ENCODE measurements at places on chromosomes 7 and 10.

- DNase-seq: no peak
These were observed 11.1 kb upstream of the CRTAC1 start for GRCh38 chr10:98041352-98042043.

DNA sequence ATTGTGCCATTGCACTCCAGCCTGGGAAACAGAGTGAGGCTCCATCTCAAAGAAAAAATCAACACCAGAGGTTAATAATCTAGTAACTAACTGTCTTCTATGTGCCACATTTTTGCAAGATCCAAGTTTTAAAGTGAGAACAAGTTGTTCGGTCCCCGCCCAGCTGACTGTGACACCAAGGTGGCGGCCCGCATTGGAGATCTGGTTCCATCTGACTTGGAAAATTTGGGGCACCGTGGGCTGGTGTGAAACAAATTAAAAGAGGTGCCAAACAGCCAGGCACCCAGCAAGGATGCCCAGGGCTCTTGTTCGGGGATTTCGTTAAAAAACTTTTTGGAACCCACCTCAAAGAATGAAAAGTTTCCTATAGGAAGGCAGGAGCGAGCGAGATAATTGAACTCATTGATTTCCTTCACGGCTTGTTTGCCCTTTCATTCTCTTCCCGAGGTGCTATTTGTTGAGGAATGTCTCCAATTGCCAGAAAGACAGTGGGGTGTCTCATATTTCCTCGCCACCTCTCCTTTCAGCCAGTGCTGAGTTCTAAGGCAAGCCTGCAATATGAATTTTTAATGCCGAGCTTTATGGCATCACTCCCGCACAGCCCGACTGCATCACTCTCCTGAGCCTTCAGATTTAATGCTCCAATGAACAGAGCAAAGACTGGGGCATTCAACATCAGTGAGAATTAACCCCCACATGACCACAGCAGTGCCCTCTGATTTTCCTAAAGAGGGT lies 156.9 kb upstream of the SH2B2 start:
- DNase-seq: no peak

DNA sequence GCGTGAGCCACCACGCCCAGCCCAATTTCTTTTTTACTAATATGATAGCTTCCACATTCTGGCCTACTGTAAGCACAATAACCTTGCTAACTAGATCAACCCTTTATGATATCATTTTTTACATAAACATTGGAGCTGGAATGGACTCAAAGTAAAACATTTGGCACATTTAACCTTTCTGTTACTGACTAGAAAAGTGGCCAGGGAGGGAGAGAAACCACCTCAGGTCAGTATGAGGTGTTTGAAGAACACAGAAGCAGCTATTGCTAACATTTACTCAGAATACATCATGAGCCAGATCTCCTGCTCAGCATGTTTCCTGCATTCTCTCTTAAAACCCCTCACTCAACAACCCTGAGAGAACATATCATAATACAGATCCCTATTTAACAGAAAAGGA lies 27.3 kb downstream of the SGMS1 start:
- DNase-seq: no peak

DNA sequence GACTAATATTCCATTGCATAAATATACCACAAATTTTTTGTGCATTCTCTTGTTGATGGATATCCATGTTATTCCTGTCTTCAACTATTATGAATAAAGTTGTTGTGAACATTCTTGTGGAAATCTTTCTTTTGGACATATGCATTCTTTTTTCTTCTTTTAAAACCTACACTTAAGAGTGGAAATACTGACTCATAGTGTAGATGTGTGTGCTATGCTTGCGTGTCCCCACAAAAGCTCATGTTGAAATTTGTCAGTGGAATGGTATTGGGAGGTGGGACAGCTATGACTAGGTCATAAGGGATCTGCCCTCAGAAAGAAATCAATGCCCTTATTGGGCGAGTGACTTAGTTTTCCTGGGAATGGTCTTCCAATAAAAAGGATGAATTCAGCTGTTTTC lies 203.6 kb upstream of the PRSS58 start:
- no peak for DNase-seq

GRCh38 chr7:78265486-78265885 lies 466.9 kb downstream of the PHTF2 start:
- DNase-seq: no peak

DNA sequence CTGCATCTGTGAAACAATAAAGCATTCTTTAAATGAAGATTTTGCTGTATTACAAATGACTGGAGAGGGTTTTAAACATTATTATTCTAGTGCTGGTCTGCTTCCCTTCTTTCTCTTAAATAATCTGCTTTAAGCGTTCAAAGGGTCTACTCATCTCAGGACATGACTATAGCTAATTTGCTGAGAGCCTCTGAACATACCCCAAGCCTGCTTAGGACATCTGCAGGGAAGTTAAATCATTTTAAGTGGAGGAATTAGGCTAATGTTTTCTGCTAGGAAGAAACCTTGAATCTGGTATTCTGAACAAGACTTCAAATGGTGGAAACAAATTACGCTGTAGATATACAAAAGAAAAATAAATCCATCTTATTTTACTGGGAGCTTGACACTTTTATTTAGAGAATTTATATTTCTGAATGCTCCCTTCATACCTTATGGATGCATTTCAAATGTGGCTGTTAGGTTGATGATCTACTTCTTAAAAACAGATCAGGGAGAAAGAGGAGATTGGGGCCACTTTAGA lies 124.4 kb upstream of the ITGB1 start:
- DNase-seq: no peak

- no peak for DNase-seq
These were observed 90.2 kb upstream of the GNA12 start for GRCh38 chr7:2934211-2934731.

- DNase-seq: no peak
These were observed 10.2 kb downstream of the ZRANB1 start for GRCh38 chr10:124952123-124952522.

DNA sequence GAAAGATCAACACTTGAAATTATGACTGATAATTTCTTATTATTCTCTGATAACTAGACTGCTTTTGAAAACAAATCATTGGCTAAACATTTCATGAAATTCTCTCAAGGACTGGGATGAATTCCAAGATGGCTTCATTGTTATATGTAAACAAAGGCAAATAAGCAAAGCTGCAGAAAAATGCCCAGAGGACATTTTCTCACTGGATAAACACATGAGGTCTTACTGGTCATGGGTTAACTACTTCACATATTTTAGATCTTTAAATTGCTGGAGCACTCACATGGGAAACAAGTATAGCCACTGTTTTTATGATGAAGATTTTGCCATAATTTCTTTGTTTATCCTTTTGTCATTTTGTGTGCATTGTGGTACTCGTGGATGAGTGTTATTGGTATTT lies 239.1 kb downstream of the PHF14 start:
- no peak for DNase-seq

DNA sequence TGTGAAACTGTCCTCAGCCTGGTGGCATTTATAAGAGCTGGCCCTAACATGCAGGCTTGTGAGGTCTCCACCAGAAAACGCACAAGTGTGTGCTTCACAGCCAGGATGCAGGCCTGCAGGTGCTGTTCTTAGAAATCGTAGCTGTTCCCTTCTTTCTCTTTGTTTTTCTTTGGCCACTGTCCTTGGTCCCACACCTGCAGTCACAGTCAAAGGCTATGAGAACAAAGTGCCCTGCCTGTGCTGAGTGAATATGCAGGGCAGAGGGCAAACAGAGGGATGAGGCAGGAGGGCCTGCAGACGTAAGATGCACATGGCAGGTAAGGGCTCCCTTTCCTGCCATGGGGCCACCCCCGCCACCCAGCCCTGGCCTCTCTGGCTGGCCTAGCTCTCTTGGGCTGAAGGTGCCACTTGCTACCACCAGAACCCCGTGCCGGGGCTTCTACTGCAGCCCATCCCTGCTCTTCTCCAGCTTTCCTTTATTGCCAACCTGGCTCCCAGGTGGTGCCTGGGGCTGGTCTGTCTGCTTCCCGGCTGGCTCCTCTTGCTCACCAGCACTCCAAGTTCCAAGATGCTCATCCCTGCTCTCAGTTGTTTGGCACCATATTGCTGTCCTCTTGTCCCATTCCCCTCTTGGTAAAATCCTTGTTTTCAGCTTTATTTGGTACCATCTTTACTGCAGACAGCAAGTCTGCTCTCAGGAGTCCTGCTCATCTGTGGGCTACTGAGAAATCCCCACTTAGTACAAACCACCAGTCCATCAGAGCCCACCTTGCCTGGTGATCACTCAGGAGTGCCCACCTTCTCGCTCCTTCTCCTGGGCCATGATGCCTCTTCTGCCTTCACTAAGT lies 308.1 kb upstream of the ZMIZ1 start:
- DNase-seq: no peak

DNA sequence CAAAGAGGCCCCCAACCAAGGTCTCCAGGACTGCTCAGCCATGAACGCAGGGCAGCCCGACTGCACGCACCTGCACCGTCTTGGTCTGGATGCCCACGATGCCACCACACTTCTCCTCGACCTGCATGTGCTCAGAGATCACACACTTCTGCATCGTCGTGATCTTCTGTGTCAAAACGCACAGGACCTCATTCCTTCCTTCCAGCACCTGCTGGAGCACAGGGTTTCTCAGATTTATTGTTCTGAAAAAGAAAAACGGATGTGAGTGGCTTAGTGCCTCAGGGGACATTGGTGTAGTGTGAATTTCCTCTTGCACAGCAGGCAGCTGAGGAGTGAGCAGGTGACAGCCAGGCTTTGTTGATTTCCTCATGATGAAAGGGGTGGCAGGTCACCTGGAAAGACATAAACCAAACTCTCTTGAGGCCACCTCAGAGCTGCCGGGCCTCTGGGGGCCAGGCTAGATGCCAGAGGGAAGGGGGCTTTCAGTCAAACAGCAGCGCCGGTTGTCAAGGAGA lies 38.2 kb downstream of the GSDME start:
- no peak for DNase-seq

DNA sequence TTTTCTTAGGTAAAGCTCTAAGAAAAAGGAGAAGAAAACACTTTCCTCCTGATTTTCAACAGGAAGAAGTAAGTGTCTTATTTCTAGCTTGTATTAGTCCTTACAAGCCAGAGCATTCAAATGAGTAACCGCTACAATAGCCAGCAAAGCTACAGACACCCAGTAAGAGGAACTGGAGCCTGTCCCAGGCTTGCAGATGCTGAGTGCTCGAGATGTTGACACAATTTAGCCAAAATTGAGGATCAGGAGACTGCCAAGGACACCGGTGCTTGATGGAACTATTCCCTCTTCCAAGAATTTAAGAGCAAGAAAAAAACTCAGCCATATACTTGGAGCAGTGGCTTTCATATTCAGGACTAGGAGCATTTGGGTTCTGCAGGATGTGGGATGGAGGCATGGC lies 149.3 kb upstream of the DPP6 start:
- DNase-seq: no peak

DNA sequence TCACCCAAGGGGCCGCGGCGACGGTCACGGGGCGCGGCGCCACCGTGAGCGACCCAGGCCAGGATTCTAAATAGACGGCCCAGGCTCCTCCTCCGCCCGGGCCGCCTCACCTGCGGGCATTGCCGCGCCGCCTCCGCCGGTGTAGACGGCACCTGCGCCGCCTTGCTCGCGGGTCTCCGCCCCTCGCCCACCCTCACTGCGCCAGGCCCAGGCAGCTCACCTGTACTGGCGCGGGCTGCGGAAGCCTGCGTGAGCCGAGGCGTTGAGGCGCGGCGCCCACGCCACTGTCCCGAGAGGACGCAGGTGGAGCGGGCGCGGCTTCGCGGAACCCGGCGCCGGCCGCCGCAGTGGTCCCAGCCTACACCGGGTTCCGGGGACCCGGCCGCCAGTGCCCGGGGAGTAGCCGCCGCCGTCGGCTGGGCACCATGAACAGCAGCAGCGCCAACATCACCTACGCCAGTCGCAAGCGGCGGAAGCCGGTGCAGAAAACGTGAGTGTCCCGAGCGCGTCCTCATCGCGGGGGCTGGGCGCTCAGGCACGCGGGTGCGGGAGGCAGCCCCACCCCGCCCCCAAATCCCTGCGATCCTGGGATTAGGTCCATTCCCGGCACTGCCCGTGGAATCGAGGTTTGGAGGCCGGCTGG lies 509 bp downstream of the AHR start:
- DNase-seq: peak; percentile 59

GRCh38 chr7:35825974-35826373 lies 25.1 kb downstream of the SEPTIN7 start:
- no peak for DNase-seq

GRCh38 chr7:2436341-2437104 lies 33.1 kb downstream of the CHST12 start:
- no peak for DNase-seq

- DNase-seq: no peak
These were observed 21.5 kb downstream of the LAMB1 start for GRCh38 chr7:107981466-107981865.

DNA sequence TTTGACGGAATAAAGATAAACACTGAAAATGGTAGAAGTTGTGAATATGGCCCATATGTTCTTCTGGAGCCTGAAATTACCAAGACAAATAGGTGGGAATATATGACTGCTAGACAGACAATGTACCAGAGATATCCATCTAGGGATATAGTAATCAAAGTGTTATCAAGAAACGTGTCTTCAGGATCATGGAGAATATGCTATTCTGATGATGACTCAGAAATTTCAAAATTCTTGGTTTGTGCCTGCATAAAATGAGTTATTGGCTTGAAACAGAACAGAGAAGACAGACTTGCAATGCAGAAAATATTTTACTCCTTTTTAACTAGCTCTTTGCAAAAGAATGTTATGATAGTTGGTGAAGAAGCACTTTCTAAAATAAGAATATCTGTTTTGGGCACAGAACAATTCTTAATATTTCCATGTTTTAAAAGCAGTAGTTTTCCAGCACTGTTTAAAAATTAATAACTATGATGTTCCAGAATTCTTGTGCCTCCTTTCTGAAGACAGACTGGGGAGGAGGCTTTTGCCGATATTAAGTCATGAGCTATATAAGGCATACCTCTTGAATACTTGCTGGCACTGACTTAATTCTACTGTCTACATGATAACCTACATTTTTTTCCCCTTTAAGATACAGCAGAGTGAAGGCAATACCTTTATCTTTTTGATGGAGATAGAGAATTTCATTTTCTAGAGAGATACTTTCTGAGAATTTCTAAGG lies 34.4 kb upstream of the CABCOCO1 start:
- no peak for DNase-seq

- no peak for DNase-seq
These were observed 34.8 kb downstream of the MDFIC start for GRCh38 chr7:114956702-114957101.

DNA sequence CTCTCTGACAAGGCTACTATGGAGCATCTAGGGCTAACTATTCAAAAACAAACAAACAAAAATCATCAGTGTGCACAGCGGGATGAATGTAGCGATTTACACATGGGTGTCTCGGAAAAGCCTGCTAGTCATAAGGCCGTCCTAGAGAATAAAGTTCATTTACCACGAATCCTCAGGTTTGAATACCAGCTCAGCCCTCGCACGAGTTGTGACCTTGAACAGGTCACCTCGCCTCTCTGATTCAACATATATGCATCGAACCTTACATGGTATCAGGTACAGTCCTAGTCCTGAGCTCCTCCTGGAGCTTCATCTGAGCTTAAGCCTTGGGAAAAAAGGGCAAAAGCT lies 572 bp downstream of the ATP5MF start:
- no peak for DNase-seq
